Activated naive CD8-positive, alpha-beta T cell treated with anti-CD3 and anti-CD28 coated beads for 36 hours (primary cell): ENCODE measurements at places on chromosomes 3 and 15. TPM values are rescaled to one million over a fixed set of nuclear protein-coding genes. Genes with fewer than 3 reads are reported as not detected.

DNA sequence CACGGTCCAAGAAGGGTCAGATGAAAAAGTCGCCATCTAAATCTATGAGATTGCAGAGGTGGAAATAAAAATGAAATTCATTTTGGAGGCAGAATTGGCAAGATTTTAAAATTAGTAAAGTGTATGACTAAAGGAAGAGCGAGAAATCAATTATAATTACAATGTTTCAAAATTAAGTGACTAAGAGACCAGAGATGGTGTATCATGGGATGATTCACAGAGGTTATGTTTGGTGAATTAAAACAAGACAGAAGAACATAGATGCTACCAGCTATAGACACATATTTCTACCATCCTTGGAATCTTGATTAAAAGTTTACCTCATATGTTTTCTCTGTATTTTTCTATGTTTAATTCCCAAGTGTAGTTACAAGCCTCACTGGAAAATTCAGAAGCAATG is 308.9 kb upstream of the DNAJC19 start:
- DNase-seq = no peak
- peaks cover 15% of the 10 kb centered on the region for H3K27me3 ChIP-seq
- no peak overlapping the region for H3K4me3 ChIP-seq
- H3K36me3 ChIP-seq = no peaks in the 10 kb centered on the region
- no peak overlapping the region for H3K27ac ChIP-seq

DNA sequence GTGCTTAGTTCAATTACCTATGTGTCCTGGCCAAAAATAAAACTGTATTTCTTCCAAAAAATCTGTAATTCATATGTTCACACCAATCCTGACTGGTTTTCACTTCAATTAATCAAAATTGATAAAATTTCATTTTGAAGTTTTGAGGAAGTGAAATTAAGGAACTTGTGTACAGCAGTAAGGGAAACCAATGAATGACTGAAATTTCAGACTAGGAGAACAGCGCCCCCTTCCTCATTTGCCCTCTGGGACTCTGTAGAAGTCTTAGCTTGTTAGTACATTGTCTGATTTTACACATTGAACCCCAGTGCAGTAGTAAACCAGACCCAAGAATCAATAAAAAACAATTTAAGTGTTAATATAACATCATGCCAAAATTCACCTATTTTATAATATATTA is 495.3 kb upstream of the AGTR1 start:
- H3K27me3 ChIP-seq = no peaks in the 10 kb centered on the region
- H3K4me3 ChIP-seq = no peak overlapping the region
- DNase-seq = no peak
- H3K36me3 ChIP-seq = no peaks in the 10 kb centered on the region

DNA sequence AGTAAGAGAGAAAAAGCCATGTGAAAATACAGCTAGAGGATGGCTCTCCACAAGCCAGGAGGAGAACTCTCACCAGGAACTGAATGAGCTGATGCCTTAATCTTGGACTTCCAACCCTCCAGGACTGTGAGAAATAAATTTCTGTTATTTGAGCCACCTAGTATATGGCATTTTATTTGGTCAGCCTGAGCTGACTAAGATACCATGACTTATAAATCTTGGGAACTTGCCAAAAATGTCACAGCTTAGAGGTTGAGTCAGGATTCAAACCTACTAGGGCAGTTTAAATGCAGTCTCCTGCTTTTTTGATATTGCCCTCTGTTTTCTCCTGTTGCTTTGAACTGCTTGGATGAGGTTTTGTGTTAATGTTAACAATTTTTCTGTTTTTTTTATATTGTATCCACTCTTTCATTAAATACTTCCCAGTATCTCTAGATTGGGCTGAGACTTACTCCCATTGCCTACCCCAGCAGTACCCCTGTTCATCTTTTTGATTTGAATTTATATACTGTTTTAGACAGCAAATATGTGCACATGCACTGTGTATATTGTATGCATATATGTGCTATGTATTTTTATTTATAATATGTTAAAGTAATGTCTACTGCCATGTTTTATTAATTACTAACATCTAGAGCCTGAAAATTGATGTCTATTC is 1223.2 kb downstream of the OTOL1 start:
- H3K36me3 ChIP-seq = no peaks in the 10 kb centered on the region
- H3K4me1 ChIP-seq = no peaks in the 10 kb centered on the region

The ATP13A5 gene
- total RNA-seq = not detected
